ENCODE measurements at places on chromosomes 12 and 14. TPM values are rescaled to one million over a fixed set of nuclear protein-coding genes. Genes with fewer than 3 reads are reported as not detected.

SMIM41 gene
- total RNA-seq = 2.0 TPM

CACNA1C gene
- 11.4 TPM for total RNA-seq

KLRG1 gene
- total RNA-seq = 1.0 TPM

LTB4R gene
- total RNA-seq = 1.0 TPM

IL22 gene
- total RNA-seq = not detected

SLC6A13 gene
- total RNA-seq = not detected

ERP27 gene
- total RNA-seq = not detected

TMEM120B gene
- 8.6 TPM for total RNA-seq

PROX2 gene
- not detected for total RNA-seq

GABARAPL1 gene
- total RNA-seq = 186 TPM

TAS2R31 gene
- total RNA-seq = 2.6 TPM

ISCA2 gene
- total RNA-seq = 17.7 TPM

LRRC9 gene
- total RNA-seq = not detected

TBX5 gene
- 16.8 TPM for total RNA-seq

DIO2 gene
- total RNA-seq = 3.3 TPM

CHGA gene
- total RNA-seq = not detected

CLEC2A gene
- total RNA-seq = not detected

E2F7 gene
- total RNA-seq = 4.6 TPM

KRT3 gene
- total RNA-seq = not detected

PTPRB gene
- 0.66 TPM for total RNA-seq

GLIPR1L2 gene
- 0.33 TPM for total RNA-seq

CFAP54 gene
- total RNA-seq = 5.1 TPM

PRB2 gene
- total RNA-seq = not detected

IL31 gene
- not detected for total RNA-seq

ARG2 gene
- total RNA-seq = 8.4 TPM

SIX6 gene
- not detected for total RNA-seq

HELB gene
- 2.6 TPM for total RNA-seq

CLMN gene
- total RNA-seq = 0.83 TPM

PPP1R36 gene
- 1.3 TPM for total RNA-seq

ABHD12B gene
- total RNA-seq = under 0.01 TPM

PIP4P1 gene
- total RNA-seq = 24.7 TPM

ADAMTS20 gene
- not detected for total RNA-seq

HOXC10 gene
- total RNA-seq = not detected

GPRC5A gene
- 2.3 TPM for total RNA-seq

TPPP2 gene
- not detected for total RNA-seq

FKBP11 gene
- total RNA-seq = 12.6 TPM

OR4K14 gene
- total RNA-seq = not detected

IAPP gene
- not detected for total RNA-seq

NFATC4 gene
- total RNA-seq = 59.9 TPM

ZCCHC8 gene
- total RNA-seq = 20.5 TPM

ESR2 gene
- total RNA-seq = 0.66 TPM

KLRC4 gene
- total RNA-seq = not detected

C14orf132 gene
- 48.6 TPM for total RNA-seq

CACNB3 gene
- total RNA-seq = 18.5 TPM

CMA1 gene
- not detected for total RNA-seq

CCDC175 gene
- not detected for total RNA-seq

HVCN1 gene
- total RNA-seq = 7.4 TPM

TMPRSS12 gene
- not detected for total RNA-seq

Measured in fibroblast of lung (primary cell).